ENCODE measurements at places on chromosomes 2 and 18. TPM values are rescaled to one million over a fixed set of nuclear protein-coding genes. Genes with fewer than 3 reads are reported as not detected.

The MZT2B gene
- 82.8 TPM for polyA plus RNA-seq

The ASB1 gene
- 32.8 TPM for polyA plus RNA-seq

The SLC5A7 gene
- polyA plus RNA-seq: 0.05 TPM

The CKAP2L gene
- polyA plus RNA-seq: 15.5 TPM

The FASTKD1 gene
- polyA plus RNA-seq: 44.0 TPM

The CPO gene
- 0.48 TPM for polyA plus RNA-seq

The METTL21A gene
- 37.7 TPM for polyA plus RNA-seq

The CD207 gene
- polyA plus RNA-seq: 0.17 TPM

The MERTK gene
- 15.3 TPM for polyA plus RNA-seq

The YIPF4 gene
- 61.9 TPM for polyA plus RNA-seq

The GKN2 gene
- polyA plus RNA-seq: 1.7 TPM

The CNDP1 gene
- polyA plus RNA-seq: 0.27 TPM

The ACADL gene
- 14.6 TPM for polyA plus RNA-seq

The EPAS1 gene
- polyA plus RNA-seq: 234 TPM

Measured in left lung (tissue), 14 donors.